ENCODE measurements at places on chromosomes 7 and 10.

- peak; percentile 54 for DNase-seq
These were observed 305.1 kb upstream of the CSTF2T start for GRCh38 chr10:52004342-52004949.

- DNase-seq: peak; percentile 56
These were observed 337.4 kb downstream of the CRPPA start for GRCh38 chr7:16083931-16084330.

GRCh38 chr10:108689891-108690290 lies 1233.4 kb downstream of the XPNPEP1 start:
- no peak for DNase-seq

DNA sequence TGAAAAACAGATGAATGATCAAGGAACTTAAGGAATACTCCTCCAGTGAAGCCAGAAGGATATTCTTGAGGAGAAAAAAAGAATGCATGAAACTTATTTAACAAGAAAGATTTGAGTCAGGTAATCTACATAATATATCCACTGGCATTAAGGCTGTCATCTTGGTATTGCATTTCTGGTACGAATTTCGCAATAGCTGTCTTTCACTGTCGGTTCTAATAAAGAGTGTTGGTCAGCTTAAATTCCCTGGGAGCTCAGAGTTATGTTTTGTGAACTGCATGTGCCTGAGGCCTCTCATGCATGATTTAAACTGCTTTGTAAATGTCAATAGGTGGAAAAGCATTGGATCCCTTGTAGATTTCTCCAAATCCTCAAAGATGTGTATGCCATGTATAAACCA lies 565.3 kb upstream of the GALNT17 start:
- no peak for DNase-seq

GRCh38 chr10:66752714-66753113 lies 173.1 kb upstream of the LRRTM3 start:
- DNase-seq: no peak

DNA sequence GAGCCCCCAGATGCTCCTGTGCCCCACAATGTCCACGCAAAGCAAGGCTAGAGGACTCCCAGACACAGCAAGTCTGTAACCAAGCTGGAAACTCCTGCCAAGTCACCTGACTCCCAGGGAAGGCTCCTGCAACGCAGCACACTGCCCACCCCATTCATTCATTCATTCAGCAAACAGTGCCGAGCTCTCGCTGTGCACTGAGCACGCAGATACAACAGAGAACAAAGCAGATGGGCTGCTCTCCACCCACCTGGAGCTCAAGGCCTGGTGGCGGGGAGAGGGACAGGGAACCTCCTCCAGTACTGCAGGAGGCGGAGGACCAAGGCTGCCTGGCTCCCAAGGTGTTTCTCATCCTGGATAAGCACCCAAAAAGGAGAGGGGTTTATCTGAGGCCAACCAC lies 8.6 kb downstream of the KCNH2 start:
- no peak for DNase-seq

GRCh38 chr10:97876402-97876801 lies 26.8 kb downstream of the GOLGA7B start:
- no peak for DNase-seq

DNA sequence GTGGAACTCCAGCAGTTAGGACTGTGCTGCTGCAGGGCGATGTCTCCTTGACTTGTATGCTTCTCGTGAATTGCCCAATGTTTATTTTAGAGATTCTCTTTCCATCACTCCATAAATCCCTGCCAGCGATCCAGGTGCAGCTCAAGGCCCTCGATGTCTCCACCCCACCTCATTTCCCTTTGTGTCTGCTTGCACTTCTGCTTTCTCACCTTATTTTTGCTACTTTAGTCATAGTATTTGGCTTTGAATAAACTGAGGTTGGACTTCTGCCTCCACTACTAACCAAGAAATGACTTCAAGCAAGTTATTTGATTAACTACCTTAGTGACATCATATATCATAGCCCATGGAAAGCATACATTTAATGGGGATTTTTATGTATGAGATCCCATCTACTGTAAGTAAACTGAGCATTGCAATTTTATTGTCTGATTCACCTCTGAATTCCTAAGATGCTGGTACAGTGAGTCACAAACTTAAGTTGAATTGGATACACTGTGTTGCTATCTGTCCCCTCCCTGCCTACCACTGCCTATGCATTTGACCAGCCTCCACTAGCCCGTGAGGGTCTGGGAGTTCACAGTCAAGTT lies 255.8 kb downstream of the ABCA13 start:
- DNase-seq: peak; percentile 86

- DNase-seq: no peak
These were observed 25.5 kb downstream of the PDSS1 start for GRCh38 chr10:26723016-26723415.

DNA sequence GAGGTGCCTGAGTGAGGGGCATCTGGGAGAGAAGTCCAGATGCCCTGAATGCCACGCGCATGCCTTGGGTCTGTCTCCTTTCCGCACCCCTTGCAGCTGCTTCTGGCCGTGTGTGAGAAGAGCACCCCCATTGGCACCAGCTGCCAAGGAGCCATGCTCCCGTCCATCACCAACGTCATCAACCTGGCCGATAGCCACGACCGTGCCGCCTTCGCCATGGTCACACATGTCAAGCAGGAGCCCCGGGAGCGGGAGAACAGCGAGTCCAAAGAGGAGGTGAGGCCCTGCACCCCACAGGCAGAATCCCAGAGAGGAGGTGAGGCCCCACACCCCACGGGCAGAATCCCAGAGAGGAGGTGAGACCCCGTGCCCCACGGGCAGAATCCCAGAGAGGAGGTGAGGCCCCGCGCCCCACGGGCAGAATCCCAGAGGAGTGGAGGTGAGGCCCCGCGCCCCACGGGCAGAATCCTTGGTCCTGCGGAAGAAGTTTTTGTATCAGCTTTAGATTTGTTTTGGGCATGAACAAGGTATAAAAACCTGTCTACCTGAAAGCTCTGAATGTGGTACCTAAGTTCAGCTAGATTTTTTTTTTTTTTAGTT lies 91.8 kb downstream of the TRRAP start:
- DNase-seq: no peak

DNA sequence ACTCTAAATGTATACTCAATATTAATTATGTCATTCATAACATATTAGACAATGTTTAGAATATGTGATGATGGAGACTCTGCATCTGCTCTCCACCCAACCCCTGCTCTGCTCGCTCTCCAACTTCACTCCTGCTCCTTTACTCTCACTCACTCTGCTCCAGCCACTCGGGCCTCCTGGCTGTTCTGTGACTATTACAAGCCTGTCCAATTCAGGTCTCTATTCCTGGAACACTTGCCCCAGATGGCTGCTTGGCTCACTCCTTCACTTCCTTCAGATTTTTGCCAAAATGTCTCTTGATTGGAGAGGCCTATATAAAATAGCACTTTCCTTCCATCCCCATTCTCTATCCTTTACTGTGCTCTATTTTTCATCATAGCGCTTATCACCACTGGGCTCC lies 84.8 kb downstream of the HBP1 start:
- DNase-seq: no peak

GRCh38 chr10:98033515-98033914 lies 3.1 kb upstream of the CRTAC1 start:
- DNase-seq: no peak

GRCh38 chr10:30417301-30417700 lies 16.7 kb upstream of the MAP3K8 start:
- no peak for DNase-seq

- DNase-seq: no peak
These were observed 351.1 kb upstream of the ETV1 start for GRCh38 chr7:14340393-14341074.

DNA sequence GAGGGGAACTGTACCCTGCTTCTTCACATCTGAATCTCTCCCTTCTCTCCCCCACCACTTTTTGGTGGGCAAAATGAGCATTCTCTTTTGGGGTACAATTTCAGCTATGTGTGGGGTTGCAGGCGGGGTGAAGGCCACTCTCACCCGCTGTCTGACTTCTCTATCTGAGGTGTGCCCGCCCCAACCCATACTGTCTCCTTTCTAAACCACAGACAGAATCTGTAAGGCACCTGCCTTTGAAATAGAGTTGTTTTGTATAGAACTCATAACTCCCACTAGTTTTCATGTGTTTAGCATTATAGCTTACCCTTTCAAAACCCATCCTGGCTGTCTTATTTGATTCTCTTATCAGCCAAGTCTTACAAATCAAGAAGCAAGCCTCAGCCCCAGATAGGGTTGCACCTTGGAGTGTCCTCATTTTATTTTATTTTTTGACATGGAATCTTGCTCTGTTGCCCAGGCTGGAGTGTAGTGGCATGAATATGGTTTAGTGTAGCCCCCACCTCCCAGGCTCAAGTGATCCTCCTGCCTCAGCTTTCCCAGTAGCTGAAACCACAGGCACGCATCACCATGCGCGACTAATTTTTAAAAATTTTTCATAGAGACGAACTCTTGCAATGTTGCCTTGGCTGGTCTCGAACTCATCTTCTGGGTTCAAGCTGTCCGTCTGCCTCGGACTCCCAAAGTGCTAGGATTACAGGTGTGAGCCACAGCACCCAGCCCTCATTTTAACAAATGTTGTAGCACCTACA lies 11.9 kb downstream of the TSPAN14 start:
- no peak for DNase-seq

DNA sequence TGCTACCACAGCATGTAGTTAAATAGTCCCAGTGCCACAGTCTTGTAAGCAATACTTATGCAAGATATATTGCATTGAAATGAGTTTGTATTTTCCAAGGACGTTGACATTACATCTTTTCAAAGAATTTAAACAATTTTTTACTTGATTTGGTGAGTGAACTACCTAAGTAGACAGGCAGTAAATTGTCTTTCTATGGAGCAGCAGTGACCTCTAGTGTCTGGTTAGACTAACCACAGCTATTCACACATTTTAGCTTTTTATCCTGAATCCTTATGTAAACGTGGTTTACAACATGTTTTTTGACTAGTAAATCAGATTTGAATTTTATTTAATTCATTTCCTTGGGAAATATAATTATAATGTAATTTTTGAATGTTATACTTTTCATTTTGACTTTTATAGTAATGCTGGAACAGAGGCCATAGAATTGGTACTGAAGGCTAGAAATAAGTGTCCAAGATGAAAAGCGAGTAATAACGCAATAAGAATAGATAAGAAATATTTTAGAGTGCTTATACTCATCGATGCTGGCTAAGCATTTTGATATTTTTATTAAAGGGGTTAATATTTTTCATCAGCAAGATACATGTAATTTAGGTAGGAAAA lies 5.6 kb downstream of the LRRTM3 start:
- peak; percentile 35 for DNase-seq

DNA sequence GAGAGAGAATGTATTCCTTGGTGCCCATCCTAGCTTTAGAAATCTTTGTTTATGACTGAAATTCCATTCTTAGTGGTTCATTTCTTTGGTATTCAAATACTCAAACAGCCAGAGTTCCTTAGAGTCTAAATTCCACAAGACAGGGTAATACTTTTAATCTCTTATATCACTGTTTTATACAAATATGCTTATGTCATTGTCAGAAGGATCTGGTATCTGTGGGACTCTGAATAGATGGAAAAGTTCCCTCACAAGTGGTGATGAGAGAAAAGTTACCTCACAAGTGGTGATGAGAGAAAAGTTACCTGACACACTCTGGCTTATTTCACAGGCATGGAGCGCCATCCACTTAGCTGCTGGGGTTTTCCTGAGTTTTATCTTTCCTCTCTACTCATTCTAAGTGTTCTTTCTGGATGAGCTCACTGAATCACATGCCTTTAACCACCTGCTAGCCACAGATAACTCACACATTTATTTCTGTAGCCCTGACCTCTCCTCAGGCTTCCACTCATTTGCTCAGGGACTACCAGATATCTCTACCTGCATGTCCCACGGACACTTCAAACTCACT lies 784.0 kb downstream of the SUGCT start:
- DNase-seq: peak; percentile 54

DNA sequence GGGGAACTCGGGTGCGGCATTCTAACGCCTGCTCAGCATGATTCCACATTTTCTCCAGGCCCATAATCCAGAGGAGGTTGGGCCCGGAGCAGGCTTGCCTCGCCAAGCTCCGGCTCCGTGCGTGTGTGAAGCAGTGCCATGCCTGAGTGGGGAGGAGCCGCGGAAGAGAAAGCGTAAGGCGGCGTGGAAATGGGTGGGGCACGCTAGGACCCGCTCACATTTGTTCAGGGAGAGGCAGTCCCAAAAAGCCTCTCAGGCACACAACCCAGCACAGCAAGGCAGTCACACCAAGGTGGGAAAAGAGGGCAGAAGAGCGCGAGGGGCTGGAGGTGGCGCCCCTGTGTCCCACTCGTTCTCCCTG lies 695 bp upstream of the VDAC2 start:
- peak; percentile 75 for DNase-seq

DNA sequence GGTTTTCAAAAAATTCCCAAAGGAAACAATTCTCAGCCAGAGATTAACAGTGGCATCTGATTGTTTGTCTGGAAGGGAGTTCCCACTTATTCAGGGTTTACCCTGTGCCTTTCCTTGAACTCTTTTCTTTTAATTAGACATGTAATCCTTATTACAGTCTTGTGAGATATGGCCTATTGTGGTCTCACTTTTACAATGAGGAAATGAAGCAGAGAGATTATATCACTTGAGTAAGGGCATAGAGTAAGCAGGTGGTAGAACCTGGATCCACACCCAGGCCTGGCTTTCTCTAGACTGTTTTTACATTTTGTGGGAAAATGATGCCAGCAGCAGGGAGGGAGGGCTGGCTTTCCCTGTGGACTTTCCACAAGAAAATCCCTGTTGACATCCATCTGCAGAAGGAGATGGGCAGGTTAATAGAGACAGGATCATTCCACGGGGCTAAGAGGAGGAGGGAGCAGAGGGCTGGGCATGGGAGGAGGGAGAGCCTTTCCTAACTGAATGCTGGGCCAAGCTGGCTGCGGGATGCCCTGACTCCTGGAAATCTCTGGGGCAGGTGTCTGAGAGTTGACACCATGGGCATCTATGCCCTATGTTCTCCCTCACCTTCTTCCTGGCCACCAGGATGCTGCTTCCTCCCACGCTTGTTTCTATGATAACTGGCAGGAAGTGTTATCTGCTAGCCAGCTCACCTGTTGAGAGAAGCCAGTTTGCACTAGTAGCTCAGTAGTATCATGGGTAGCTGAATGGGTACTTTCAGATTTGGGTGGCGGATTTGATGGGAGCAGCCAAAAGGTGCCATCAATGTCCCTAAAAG lies 28.7 kb upstream of the ARHGAP22 start:
- no peak for DNase-seq

DNA sequence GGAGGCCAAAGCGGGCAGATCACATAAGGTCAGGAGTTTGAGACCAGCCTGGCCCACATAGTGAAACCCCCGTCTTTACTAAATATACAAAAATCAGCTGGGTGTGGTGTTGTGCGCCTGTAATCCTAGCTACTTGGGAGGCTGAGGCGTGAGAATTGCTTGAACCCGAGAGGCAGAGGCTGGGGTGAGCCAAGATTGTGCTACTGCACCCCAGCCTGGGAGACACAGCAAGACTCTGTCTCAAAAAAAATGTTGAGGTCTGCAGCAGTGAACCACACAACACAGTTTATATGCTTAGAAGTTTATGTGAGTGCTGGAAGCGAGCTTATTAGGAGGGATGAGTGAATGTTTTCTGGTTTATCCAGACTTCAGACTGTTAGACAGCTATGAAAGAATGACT lies 10.4 kb downstream of the LHPP start:
- no peak for DNase-seq

DNA sequence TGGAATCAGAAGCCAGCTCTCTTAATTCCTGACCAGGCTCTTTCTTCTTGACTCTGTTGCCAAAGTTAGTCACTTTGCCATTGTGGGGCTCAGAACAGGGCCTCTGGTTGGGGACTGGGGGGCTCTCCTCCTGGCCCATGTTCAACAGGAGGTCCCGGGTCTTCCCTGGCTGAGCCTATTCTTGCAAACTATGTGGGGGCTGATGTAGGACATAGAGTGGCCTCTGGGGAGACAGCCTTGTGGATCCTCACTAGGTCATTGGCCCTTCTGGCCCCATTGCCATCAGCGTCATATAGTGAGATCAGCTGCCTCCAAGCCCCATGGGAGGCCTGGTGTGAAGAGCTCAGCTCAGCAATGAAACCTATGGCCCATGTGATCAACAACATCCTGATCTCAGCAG lies 77.6 kb upstream of the LEP start:
- no peak for DNase-seq
